ENCODE measurements at places on chromosomes 16 and 17.
A peak's percentile ranks its signal among the peaks of the same experiment; 100 is the strongest.

DNA sequence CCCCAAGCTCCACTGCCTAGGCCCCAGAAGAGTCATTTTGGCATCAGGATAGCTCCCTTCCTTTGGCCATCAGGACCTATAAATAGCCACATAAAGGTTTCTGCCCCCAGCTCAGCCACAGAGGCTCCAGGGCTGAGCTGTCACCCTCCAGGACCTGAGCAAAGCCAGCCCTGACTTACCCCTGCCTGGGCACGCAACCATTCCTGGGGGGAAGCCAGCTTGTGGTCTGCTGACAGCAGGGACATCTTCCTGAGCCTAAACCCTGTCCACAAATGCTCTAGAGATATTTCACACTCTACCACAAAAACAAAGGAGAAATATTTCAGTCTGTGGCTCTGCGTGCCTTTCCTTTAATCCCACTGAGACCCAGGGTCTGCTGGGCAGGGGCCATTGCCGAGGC, 123.7 kb upstream of the CCL2 start:
- DNase-seq, result no peak

DNA sequence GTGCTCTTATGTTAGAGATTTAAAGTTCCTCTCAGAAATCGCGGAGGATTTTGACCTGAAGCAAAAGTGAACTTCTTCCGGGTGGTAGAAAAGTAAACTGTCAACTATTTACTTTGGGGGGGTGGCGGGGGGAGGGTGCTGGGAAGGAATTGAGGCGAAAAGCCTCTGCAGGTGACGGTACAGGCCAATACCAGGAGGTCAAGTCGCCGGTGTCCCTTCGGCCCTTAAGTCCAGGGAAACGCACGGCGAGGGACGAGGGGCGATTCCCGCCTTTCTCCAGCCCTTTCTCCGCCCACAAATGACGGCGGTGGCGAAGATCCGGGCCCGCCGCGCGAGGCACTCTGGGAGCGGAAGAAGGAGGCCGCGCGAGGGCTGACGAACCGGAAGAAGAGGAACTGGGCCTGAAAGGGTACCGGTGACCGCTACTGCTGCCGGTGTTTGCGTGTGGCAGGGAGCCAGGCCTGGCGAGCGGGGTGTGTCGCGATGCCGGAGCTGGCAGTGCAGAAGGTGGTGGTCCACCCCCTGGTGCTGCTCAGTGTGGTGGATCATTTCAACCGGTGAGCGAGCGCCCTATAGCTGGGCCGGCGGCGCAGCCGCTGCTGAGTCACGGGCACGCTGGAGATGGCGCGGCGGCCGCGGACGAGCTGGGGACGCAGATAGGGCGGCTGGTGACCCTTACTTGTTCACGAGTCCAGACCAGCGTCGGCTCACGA, at the start of gene PSMD7:
Gene PSMD7 (plus strand): TSS at position 383 of the 713 bp plus-strand sequence. CDS start 101 bp downstream, at position 484.
- DNase-seq, result peak; percentile 91

- no peak for DNase-seq
Observed at GRCh38 chr16:4053301-4053845, 62.9 kb downstream of the ADCY9 start.

DNA sequence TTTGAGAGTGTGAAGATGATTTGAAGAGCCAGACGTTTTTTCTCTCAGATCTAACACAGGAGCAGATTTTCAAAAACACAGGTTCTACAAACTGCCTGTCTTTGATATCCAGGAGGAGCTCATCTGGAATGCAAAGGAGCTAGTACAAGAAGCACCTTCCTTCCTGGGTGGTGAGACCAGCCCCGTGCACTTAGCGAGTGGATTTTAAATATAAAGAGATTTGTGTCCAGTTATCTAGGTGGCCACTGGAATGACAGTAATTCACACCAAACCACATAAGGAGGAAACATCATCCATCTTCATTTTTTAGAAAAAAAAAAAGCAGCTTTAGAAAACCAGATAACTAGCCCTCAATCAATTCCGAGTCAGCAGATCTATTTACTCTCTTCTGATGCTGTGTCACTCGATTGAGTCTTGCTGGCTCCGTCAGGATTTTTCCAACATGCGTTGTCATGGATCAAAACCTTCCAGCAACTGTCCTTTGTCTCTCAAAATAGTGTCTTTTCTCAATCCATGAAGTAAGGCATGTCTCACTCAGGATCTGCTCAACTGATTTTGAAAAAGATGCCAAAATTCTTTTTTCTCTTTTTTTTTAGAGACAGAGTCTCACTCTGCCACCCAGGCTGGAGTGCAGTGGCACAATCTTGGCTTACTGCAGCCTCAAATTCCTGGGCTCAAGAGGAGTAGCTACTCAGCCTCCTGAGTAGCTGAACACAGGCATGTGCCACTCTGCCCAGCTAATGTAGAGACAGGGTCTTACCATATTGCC, 451.2 kb upstream of the PSMD7 start:
- no peak for DNase-seq

- no peak for DNase-seq
Observed at GRCh38 chr17:43529947-43530287, 16.2 kb downstream of the ETV4 start.

GRCh38 chr16:28882551-28883160, 4.4 kb downstream of the ATP2A1 start:
- no peak for DNase-seq

DNA sequence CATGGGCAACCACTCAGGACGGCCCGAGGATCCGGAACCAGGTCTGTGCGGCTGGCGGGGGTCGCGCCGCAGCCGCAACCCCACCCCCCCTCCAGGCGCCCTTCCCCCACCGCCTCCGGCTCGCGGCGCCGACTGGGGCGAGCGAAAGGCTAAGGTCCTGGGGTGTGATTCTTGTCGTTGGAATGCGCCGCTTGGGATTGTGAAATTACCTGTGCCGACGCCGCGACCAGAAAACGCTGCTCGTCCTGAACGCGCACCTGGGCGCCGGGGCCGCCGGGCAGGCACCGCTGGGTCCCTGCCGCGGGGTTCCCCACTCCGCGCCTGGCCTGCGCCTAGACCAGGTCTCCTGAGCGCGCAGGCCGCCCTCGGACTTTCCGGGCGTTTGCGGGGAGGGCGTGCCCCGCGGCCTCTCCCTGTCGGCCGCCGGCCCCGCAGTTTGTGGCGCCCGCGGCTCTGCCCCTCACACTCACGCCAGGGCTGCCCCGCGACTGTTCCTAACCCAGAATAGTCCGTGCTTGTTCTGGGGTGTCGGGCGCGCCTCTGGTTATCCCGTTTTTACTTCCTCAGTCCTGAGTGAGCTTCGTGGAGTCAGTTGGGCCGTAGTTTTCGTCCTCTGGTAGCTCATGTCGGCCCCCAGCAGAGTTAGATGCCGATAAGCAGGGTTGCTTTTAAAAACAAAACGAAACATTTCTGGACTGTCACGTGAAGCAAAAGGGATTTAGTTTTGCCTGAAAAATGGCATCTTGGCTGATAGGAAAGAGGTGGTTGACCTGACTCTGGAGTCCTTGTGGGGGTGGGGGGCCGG, 147.2 kb downstream of the SPECC1 start:
- no peak for DNase-seq

GRCh38 chr17:5651348-5651747, 67.0 kb upstream of the NLRP1 start:
- DNase-seq, result no peak

DNA sequence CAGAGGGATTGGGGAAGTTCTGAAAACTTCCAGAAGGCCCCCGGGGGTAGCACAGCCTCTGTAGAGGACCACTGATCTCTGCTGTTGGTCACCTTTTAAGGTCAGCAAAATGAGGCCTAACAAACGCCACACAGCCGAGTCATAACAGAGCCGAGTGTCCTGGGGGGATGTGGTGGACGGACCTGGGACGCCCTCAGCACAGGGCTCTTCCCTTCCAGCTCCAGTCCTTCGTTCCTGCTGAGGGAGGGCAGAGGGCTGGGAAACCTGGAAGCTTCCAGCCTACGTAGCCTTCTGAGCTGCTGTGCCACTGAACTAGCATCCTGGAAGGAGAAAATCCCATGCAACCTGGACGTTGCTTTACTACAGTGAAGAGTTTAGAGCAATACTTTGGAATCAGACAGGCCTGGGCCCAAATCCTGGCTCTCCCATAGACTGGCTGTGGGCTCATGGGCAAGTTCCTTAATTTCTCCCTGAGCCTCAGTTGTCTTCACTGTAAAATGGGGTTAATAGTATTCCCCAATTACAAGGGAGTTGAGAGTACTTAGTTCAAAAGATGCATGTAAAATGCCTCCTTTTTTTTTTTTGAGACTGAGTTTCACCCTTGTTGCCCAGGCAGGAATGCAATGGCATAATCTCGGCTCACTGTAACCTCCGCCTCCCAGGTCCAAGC, 34.4 kb upstream of the ZCCHC14 start:
- no peak for DNase-seq

DNA sequence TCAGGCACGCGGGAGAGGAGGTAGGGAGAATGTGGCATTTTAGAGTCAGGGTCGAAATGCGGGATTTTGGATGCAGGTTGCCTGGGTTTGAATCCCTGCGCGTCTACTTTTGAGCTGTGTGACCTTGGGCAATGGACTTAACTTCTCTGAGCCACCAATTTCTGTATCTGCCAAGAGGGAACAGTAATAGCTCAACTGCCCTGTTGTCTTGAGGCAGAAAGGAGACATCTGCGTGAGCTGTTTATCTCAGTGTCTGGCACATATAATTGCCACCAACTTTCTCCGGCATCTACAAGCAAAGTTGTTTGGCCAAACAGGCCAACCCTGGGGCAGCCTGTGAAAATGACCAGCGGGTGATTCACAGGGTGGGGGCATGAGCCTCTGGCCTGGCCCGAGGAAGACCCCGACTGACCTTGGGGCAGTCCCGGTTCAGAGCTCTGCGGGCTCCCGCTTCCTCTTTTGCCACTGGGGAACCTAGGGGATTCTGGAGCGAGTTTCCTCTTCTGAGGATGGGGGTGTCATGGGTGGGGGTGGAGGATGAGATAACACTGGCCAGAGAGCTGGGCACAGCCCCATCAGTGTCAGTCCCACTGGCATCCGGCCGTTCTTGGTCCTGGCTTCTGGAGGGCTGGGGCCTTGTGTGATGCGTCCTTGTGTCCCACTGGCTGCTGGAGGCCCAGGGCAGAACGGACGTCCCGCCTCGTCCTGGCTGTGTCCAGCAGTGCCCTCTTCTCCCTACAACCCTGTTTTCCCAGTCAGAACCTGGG, 1.3 kb downstream of the SNN start:
- no peak for DNase-seq

GRCh38 chr16:15493466-15494180, 59.2 kb downstream of the BMERB1 start:
- DNase-seq, result no peak

DNA sequence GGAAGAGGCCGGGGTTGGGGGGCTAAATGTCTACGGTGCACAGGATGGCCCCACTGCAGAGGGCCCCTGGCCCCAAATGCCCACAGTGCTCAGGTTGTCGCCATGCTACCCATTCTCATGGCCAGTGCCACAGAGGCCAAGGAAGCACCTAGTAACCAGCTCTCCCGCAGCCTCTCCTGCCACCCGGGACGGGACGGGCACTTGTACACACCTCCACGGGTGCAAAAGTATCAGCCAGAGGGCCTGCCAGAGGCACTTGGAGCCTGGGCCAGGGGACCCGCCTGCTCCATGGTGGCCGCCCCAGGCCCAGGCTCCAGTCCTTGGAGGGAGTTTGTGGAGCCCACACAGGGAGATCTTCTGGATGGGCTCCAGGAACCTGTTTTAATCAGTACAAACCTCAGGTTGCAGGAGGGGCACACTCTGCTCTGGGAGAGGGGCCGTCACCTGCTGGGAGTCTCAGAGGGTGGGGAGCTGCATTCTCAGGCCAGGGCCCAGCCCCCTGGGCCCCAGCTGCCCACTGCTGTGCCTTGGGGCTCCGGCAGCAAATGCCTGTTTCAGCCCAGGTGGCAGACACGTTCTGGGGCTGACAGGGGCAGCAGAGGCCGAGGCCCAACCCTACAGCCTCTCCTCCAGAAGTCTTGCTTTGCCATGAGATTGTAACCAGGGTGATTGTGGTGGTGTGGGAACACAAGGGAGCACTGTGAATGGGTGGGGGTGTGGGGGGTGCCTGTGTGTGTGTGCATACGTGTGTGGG, 7.9 kb downstream of the TPSD1 start:
- no peak for DNase-seq

DNA sequence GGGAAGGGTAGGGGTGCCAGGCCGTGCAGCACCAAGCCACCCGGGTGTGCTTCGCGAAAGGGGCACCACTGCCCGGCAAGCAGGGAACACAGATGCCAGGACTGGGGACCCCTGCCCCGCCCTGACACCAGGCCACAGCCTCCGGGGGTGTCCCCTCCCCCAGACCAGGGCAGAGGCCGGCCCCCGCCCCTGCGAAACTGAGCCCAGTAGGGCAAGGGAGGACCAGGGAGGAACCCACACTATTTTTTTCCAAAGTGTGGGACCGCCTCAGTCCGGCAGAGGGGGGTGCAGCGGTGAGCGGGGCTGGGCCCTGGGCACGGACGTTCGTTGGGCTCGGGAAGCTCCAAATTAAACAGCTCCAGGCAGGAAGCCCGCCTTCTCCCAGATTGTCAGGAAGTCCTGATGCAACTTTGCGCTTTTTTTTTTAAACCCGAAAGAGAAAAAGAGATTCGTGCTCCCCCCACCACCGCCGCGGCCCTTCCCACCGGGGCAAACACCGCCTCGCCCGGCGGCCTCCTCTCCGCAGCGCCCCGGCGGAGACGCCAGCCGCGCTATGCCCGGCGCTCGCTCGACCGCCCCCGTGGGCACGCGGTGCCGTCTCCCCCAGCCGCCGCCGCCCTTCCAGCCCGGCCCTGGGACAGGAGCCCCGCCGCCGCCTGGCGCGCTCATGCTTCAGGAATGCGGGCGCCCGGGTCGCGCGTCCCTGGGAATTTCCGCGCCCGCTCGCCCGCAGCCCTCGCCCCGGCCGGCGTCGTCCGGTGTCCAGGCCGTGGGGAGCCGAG, 755 bp downstream of the PIEZO1 start:
- peak; percentile 43 for DNase-seq

DNA sequence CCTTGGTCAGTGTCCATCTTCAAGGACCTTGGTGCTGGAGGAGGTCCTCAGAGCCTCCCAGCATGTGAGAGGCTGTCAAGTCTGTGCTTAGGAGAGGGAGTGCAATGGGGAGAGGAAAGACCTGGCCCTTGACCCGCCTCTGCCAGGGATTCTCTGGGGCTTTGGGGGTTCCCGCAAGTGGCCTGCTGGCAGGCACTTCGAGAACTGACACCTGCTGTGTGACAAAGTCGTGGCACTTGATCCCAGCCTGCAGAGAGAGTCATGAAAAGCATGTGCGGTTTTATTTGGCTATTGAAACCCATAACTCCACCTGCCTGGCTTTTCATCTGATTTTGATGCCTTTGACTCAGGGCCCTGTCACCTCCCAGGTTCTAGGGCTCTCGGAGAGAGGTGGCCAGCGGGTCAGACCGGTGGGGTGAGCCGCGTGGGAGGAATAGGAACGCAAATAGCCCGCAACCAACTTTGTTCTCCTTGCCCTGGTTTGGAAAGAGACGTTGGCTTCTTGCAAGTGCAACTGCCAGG, 42.8 kb upstream of the GSE1 start:
- DNase-seq, result peak; percentile 15

GRCh38 chr16:10405386-10405939, 19.6 kb downstream of the ATF7IP2 start:
- no peak for DNase-seq

DNA sequence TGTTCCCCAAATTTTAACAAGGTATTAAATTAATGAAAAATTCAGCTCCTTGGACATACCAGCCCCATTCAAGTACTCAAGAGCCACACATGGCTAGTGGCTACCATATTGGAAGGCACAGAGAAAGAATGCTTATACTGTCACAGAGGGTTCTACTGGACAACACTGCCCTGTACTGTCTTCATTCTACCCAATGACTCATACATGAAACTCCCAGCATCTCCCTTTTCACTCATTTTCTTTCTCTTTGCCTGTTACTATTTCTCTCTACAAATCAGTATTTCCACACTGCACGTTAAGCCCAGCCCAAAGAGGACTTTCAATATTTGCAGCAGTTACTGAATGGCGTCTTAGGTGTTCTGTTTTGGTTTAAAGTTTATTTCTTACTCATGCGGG, 72.1 kb upstream of the RCVRN start:
- DNase-seq, result no peak

Measured in CD4-positive, alpha-beta memory T cell (primary cell).